ENCODE measurements at places on chromosomes 13 and 19.

DNA sequence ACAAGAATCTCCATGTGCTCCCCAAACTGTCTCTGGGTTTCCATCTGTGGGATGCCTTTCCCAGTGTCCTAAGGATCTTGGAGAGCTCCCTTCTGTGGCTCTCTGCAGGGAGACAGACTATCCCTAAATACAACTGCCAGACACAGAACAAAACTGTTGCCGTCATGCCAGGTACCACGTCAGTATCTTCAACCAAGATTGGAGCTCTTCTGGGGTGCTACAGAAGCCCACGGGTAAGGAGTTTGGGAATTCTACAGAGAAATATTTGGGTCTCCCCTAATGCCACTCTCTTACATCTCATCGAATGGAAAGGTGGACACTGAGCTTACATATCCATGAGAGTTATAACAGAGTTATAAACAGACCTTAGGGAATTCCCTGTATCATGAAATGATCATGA is 4.9 kb upstream of the MBD3L3 start:
- DNase-seq = no peak

DNA sequence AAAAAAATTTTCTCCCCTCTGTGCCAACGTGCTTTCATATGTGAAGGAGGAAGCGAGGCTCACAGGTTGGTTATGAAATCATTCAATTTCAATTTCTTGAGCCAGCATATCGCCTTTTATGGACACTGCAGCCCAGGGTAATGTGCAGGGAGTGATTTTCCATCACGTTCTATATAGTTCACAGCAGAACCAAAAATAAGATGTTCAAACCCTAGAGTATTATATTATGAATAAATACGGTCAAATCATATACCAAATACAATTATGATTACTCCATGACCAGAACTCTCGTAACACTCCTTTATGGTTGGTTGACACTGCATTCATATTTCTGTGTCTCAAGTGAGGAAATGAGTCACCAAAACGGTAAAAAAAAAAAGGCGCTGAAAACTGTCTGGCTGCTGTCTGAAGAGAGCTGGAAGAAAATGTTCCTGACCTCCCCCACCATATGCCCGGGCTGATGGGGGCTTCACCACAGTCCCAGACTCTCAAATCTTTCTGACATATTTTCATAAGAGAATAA is 75.8 kb upstream of the UBAC2 start:
- peak; percentile 83 for DNase-seq

DNA sequence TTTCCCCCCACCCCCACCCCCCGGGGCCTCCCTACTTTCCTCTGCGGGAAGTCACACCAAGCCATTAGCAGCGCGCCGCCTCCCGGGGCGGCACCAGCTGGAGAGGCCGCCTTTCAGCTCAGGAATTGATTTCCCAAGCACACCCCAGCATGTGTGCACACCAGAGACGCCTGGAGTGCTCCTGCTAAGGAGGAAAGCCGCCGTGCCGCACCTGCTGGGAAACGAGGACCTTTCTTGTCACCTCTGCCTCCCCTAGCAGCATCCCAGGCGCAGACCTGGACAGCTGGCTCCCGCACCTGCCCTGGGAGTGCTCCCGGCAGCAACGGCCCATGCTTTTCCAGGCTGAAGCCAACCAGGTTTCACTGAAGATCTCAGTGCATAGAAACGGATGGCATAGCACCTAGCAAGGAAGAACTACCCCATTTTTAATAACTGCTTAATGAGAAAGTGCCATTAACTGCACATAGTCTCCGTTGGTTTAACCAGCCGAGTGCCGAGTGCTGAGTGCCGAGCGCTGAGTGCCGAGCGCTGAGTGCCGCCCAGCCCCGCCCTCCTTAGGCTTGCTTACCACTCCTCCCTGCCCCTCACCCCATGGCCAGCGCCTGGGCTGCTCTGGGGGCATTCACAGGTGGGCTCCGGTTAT is 165.0 kb downstream of the USP12 start:
- DNase-seq = peak; percentile 36

DNA sequence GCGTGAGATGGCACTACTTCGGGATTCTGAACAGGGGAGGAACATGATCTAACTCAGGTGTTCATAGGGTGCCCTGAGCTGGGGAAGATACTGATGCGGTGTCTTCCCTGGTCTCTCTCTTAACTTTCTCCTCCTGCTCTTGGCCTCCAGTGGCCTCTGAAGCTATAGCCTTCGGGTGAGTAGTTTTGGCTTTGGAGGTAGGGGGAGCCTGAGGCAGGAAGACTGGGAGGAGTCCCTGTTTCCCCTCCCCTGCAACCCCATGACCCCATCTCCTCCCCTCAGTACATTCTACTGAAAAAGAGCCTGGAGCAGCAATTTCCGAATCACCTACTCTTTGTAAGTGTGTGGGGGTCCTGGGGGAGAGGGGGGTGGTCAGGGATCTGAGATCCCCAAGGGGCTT is 3.5 kb downstream of the SELENOV start:
- DNase-seq = no peak

DNA sequence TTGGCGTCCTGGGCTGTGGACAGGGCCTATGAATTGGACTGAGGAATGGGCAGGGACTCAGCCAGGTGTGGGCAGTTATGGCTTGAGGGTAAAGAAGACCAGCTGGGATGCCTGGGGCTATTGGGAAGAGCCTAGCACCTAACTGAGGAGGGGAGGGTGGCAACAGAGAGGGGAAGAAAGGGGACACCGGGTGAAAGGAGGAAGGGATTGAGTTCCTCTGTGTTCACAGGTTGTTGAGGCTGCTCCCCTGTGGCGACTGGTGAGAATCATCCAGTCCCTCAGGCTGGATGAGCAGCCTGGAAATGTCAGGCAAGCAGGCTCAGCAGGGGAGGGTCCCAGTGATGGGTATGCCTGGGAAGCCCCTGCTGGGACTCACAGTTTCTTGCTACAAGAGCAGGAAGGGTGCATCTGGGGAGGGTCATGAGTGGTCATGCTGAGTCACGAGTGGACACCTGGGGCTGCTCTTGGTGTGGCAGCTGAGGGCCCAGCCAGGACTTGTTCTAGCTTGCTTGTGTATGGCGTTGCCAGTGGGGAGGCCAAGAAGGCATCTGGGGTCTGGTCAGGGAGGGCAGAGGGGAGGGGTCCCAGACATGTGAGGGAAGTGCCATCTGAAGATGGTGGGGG is 1.4 kb downstream of the ZNF324 start:
- no peak for DNase-seq

GRCh38 chr19:16542045-16542909 is at the start of gene CHERP:
Gene CHERP, minus strand, starts transcription at chr19:16542437. Its CDS starts 59 bp downstream, at chr19:16542378.
- DNase-seq = peak; percentile 93

DNA sequence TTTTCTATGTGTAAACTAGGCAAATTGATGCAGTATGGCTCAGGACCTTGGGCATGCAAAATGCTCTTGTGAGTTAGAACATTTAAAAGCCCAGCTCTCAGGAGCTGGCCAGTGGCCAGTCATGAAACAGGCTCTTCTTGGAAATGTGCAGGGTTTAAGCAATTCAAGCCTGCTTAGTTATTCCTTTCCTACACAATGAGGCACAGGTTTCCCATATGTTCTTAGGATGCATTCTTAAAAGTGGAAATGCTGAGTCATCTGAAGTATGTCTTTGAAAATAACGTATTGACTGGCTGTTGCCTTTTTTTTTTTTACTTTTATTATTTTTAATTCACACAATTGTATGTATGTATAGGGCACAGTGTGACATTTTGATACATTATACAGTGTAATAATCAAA is 300.7 kb downstream of the SLC7A1 start:
- no peak for DNase-seq

DNA sequence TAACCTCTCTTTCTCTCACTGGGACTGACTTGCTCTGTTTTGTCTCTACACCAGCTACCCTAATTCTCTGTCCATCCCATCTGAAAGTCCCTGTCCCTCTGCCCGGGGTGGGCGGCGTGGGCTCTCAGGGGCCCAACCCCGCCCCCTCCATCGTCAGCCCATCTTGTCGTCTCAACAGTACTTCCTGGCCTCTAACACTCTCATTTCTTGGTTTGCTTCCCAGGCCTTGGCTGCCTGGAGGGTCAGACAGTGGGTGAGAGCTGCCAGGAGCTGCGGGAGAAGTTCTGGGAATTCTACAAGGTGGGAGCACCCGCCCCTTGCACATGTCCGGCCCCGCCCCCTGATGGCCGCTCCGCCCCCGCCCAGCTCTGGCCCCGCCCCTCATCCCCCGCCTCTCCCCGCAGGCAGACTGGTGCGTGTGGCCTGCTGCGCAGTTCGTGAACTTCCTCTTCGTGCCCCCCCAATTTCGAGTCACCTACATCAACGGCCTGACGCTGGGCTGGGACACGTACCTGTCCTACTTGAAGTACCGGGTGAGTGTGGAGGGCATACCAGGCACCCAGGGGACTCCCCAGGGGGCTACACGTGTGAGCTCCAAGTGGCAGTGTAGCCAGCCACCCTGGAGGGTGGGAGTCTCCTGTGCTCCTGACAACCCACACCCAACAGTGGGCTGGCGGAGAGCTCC is 1.7 kb downstream of the MPV17L2 start:
- peak; percentile 56 for DNase-seq

DNA sequence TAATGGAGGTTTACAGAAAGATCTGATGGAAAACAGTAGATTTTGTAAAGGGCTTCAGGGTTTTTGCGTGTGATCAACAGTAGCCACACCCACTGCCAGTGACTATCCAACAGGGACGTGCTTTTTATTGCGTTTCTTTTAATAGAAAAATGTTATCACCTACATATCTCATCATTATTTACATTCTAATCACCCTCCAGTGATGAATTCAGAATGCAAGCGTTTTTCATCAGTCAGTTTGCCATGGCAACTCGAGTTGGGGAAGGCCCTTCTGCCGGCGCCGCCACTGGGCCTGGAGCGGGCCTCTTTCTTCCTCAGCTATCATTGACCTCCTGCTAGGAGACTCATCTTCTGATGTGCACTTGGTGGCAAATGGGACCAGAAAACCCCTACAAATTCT is 90.3 kb upstream of the TMTC4 start:
- DNase-seq = no peak

DNA sequence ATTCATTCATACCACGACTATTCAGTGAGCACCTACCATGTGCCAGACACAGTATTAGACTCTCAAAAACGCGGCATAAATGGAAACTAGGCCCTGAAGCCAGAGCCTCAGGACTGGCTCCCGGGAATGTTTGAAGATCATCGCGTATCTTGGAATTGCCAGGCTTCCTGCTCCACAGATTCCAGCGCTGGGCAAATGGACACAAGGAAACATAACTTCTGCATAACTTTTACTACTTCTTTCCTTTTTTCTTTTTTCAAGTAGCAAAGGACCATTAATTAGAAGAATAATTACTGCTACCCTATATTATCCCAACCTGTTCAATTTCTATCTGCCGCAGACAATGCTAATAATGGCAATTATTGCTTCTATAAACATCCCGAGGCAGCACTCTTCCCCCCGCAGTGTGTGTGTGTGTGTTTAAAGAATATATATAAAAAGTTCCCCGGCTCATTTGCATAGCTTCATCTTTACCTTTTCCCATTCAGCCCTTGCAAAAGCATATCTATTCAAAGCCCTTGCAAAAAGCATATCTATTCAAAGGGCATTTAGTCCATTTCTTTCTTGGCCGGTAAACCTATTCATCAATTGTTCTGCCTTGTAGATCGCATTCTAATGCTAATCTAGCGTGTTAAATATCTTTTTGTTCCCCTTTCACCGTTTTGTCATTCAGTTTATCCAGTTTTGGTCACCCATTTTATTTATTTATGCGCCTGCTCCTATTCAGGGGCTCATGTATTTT is 6.1 kb downstream of the SOX21 start:
- DNase-seq = no peak

DNA sequence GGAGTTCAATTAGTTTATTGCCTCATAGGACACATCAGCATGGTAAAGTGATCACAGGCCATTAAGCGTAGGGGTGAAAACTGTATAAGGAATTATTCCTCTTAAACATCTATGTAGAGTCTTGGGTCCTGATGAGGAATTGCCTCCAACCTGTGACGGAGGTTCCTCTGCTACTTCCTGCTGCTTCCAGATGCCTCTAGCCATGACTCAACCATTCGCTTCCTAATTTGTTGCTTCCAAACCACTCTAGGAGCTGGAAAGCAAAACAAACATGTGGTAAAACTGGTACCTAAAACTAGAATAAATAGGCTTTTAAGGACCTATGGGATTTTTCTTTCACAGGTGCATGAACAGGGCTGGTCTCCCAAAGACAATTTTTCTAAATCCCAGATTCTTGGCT is 253.8 kb downstream of the KLF12 start:
- DNase-seq = peak; percentile 22

- no peak for DNase-seq
Measured at GRCh38 chr19:42242069-42242511, 312 bp downstream of the GSK3A start.

GRCh38 chr13:98941126-98941525 is 36.7 kb downstream of the DOCK9 start:
- no peak for DNase-seq

DNA sequence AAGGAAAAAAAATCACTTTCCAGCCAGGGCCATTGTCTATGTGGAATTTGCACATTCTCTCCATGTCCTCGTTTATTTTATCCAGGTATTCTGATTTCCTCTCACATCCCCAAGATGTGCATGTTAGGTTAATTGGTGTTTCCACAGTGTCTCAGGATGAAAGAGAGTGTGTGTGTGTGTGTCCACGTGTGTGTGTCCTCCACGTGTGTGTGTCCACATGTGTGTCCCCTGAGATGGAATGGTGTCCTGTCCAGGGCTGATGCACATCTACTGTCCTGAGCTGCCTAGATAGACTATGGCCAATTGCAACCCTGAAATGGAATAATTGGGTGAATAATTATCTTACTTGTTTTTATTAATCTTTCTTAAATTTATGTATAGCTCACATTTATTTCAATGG is 2436.5 kb downstream of the PCDH9 start:
- no peak for DNase-seq

DNA sequence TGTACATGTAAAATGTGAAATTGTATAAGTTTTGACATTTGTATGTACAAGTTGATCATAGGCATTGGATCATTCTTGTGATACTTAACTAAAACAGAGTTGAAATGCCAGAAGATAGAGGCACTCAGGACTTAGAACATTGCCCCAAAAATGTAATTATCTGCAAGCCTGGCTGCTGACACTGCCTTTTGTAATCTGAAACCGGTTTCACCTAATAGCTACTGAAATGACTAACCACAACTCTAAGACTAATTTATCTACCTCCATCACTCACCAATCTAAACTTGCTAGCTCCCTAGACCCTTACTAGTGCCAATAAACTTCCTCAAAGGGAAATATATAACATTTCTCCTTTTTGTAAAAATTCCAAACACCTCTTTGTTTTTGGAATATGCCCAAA is 2596.2 kb downstream of the PCDH9 start:
- DNase-seq = no peak

GRCh38 chr19:2306281-2306806 is 1.6 kb downstream of the LINGO3 start:
- no peak for DNase-seq

- DNase-seq = peak; percentile 31
Measured at GRCh38 chr13:75761369-75761768, 125.2 kb downstream of the LMO7 start.

DNA sequence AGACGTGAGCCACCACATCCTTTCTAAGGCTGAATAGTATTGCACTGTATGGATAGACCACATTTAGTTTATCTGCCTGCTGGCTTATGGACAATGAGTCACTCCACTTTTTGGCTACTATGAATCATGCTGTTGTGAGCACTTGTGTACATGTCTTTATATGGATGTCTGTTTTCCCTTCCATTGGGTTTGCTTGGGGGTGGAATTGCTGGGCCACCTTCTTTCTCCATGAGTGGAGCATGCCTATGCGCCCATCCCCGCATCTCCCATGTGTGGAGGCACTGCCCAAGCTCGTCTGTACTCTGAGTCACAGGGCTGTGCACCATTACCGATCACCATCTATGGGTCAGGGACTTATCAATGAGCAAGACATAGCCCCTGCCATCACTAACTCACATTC is 127.2 kb upstream of the GJB6 start:
- DNase-seq = peak; percentile 96

Data from fibroblast of pulmonary artery (primary cell).